NCI-H748 treated with DMSO at 0.1 percent for 48 hours (cell line): ENCODE measurements at places on chromosomes 3 and 15.

DNA sequence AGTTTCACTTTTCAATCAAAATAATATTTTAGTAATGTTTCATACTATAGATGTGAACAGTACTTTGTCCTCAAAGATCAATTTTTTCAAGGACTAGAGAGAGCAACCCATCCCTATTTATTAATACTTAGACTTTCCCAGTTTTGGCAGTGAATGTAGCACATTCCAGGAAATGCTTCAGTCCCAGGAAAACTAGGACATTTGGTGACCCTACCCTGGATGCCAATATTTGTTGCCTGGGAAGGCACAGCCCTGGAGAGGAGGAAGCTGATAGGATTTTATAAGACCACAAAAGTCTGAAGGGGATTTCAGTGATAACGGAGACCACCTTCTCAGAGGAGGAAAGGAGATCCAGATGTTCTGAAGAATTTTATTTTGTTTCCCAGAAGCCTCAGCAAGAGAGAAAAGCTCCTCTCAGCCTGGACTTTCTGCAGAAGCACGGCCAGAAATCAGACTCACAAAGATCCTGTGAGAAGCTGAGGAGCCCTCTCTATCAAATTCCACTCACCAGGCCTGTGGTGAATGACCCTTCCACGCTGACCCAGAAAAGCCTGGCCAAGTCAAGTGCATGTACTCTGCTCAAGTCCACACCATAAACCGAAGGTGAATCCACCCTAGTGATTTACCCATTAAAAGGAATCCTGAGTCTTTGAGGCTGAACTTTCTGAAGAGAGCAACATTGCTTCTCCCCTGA lies 87.7 kb upstream of the ABHD17C start:
- DNase-seq: no peak

DNA sequence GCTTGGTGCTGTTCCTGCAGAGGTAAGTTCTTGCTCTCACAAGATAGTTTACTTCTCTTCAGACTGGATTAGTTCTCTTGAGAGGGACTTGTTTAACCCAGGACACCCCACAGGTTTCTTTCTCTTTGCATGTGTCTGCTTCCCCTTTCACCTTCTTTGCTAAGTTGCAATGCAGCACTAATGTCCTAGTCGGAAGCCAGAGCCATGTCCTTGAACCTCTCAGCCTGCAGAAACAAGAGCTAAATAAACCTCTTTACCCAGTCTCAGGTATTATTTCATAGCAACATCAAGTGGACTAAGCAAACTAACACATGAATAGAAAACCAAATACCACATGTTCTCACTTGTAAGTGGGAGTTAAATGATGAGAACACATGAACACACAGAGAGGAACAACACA lies 915.2 kb downstream of the NSUN3 start:
- peak; percentile 19 for DNase-seq

DNA sequence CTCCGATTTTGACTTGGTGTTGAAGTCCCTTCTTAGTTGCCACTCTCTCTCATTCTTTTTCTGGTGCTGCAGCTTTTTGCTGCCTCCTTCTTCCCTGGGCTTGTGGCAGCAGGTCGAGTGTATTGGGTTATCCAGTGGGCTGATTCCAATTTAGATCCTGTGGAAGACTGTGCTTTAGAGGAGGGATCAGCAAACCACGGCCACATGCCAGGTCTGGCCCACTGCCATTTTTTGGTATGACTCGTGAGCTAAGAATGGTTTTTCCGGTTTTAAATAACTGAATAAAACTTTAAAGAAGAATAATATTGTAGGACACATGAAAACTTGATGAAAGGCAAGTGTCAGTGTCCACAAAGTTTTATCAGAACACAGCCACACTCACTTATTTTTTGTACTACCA lies 330.5 kb downstream of the ROBO2 start:
- no peak for DNase-seq

DNA sequence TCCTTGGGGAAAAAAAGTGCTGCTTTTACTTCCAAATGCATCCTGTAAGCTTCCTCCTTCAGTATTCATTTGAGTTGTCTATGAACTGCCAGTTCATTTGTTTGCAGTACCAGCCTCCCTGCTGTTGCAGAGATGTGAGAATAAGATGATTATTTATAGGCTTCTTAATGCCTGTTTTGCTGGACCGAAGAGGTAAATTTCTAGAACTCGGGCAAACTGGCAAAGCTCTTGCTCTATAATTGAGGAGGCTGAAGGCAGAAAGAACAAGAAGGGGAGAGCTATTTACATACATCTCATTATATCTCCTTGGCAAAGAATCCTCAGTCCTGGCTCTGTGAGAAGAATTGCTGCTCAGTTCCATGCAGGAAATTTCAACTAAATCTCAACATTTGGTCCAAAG lies 790.4 kb downstream of the GRM7 start:
- DNase-seq: no peak

DNA sequence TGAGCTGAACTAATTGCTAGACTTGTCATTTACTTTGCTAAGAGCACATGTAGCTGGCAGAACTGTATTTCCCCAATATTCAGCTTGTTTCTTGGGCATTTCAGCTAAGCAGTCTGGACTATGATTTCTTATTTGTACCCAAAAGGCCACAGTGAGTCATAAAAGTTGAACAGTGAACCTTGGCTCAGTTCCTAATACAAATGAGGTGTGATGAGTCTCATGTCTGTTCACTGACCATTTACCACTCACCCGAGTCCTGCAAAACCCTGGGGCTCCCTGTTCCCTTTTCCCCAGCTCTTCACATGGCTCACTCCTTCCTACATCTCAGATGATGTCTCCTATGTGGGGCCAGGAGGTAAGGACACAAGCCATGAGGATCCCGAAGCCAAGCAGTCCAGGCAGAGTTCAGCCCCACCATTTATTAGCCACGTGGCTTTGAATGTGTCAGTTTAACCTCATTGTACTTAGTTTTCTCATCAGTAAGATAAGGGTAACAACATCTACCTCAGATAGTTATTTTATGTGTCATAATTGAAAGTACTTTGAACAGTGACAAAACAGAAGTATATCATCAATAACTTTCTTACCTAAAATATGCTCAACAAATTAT lies 239.3 kb downstream of the IL5RA start:
- no peak for DNase-seq

GRCh38 chr3:104556372-104557078 lies 810.2 kb upstream of the ALCAM start:
- no peak for DNase-seq

- DNase-seq: no peak
These were observed 74.8 kb downstream of the TMEM39A start for GRCh38 chr3:119388577-119388976.

DNA sequence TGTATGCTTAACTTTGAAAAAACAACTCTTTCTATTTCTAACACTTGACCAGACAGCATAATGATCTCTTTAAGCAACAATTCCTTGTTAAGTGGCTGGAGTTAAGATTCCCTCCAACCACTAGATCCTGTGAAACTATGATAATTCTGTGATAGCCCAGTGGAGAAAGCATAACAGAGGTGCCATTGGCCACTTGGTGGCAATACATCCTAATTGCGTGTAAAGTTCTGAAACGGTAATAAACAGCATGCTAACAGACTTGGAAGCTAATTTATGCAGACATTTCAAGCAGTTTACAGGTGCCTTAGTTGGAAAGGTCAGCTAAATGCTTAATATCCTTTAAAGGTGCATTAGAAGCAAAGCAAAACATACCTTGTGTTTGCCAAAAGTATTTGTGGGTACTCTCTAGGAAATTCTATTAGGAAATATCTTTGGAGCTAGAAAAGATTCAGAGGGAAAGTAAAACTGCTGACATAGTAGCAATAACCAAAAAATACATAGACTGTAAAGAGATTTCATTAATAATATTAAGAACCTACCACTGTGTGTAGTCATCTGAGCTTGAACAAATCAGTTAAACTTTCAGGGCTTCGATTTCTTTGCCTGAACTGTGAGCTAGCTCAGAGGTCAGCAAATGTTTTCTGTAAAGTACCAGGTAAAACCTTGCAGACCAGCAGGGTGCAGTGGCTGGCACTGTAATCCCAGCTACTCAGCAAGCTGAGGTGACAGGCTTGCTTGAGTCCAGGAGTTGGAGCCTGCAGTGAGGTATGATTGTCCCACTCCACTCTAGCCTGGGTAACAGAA lies 19.0 kb upstream of the CSTA start:
- DNase-seq: no peak

DNA sequence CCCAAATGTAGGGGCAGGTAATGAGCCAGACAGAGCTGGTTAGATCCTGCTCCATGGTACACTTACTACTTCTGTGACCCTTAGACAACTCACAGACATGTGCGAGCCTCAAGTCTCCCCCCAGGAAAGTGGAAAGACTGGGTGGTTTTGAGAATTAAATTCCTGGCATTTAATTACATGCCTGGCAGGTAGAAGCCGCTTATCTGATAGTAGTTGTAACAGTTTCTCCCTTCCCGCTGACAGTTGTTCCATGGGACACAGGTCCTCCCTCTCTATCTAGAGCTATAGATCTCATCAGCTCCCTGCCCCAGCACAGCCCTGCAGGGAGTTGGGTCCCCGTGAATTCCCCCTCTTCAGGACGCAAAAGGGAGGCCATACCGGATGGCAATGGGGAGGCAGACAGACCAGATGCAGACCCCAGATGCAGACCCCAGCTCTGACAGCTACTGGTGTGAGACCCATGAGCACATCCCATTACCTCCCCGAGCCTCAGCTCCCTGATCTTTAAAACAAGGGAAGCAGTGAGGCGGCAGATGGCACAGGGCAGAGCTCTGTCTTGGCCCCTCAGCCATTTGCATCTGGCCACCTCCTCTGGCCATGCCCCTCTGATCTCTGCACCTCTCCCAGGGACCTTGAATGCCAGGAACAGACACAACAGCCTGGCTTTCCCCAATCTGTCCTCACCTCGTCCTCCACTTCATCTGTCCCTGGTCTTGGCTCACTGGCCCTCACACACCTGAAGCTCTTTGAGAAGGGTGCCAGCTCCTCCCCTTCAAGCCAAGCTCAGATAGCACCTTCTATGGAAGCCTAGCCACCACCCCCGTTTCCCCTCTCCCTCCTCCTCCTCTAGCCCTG lies 34.1 kb upstream of the NR2C2 start:
- no peak for DNase-seq

DNA sequence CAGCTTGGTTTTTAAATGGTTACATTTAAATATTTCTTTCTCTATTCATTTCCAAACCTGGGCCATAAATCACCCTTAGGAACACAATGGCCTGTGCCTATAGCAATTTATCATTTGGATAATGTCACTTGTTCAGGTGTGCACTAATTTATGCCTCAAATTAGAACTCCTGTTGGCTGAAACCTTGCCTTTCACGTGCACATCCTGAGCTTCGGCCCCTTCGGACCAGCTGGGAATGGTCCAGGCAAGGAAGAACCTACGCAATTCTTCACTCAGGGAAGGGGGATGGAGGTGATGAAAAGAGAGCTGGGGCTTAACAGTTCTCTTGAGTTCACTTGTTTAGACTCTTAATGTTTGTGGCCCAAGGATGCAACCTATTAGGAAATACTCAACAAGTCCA lies 324.1 kb upstream of the ICE2 start:
- no peak for DNase-seq

GRCh38 chr3:31423482-31423881 lies 109.2 kb upstream of the STT3B start:
- DNase-seq: no peak

- no peak for DNase-seq
These were observed 105.7 kb upstream of the ZPLD1 start for GRCh38 chr3:102329066-102329465.

GRCh38 chr3:67067251-67067650 lies 69.1 kb downstream of the KBTBD8 start:
- no peak for DNase-seq

DNA sequence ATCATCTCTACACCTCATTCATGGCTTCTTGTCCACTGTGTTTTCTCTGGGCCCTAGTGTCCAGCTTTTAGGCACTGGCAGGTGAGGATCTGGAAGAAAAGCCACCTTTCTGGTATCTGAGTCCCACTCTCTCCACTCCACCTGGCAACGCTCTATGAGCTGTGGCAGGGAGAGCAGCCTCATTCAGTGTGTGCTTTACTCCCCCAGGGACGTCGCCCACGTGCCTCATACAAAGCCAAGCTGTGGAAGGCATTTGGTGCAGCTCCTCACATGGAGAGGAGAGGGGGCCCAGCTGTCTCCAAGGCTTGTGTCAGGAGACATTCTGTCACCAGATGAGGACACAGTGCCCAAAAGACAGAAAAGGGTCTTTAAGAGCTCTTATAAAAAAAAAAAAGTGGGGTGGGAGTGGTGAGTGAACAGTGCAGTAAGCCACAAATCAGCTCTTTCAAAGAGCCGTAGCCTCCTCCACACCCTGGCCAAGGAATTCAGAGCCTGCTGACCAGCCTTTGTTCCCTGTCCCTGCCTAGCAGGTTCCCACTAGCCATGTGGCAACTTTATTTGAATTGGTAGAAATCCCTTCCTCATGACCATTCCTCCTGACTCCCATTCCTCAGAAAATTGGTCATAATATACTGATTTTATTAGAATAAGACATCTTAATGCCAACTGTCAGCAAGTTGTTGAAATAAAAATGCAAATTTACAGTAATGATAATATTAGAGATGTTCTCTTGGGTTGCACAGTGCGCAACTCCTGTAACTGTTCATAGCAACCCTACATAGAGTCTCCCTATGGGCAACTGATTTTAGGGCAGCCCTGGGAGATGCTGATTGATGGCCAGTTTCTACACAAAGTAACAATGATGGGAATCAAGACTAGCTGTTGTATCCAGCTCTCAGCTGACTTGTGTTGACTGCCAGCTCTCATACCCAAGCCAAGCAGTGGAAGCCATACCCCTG lies 29.5 kb downstream of the GALNT15 start:
- no peak for DNase-seq

GRCh38 chr3:27186013-27186412 lies 183.2 kb downstream of the NEK10 start:
- no peak for DNase-seq

GRCh38 chr3:145673838-145674237 lies 487.1 kb downstream of the PLOD2 start:
- DNase-seq: no peak

- DNase-seq: no peak
These were observed 59.0 kb downstream of the FRMD4B start for GRCh38 chr3:69326855-69327300.

GRCh38 chr15:27805261-27806220 lies 293.6 kb downstream of the OCA2 start:
- DNase-seq: no peak

DNA sequence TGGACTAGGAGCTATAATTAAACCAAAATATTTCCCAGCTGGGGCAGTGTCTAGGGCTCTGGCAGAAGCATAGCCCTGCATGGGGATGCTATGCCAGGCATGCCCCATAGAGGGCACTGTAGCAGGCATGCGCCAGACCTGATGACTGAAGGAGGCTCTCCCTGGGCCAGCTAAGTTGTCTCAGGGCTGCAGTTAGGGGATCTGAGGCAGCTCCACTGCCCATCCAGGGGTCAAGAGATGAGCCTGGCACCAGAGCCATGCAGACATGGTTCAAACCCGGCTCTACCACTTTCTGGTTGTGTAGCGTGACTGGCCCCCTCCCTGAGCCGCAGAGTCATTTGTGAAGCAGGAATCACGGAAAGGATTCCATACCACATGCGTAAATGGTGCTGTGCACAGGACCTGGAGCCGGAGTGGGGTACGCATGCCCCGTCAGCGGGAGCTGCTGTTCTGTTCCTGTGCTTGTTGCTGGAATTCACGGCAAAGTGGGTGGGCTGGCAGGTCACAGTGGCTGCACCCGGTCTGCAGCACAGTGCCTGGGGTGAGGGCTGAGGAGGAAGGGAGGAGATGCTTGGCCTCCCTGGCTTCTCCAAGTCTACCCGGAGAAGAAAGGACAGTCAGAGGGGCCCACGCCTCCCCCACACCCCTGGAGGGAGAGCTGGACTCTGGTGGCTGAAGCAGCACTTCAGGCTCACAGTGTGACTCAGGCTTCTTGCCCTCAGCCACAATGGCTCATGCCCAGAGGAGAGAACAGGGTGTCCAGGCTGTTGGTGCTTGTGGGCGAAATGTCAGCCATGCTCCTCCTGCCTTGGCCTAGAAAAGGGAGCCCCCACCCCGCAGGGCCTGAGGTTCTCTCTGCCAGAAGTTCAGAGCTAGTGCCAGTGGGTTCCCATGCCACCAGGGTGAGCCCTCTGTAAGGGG lies 43.1 kb downstream of the DNASE1L3 start:
- no peak for DNase-seq
